ENCODE measurements at places on chromosomes 11 and 22.

- no peak for DNase-seq
Measured at GRCh38 chr11:22688914-22689313, 22.5 kb downstream of the GAS2 start.

- no peak for DNase-seq
Measured at GRCh38 chr11:367956-368413, 1.3 kb upstream of the B4GALNT4 start.

- DNase-seq = no peak
Measured at GRCh38 chr11:46438211-46438610, 46.6 kb upstream of the CHRM4 start.

- DNase-seq = no peak
Measured at GRCh38 chr11:74318241-74318932, 6.9 kb upstream of the P4HA3 start.

DNA sequence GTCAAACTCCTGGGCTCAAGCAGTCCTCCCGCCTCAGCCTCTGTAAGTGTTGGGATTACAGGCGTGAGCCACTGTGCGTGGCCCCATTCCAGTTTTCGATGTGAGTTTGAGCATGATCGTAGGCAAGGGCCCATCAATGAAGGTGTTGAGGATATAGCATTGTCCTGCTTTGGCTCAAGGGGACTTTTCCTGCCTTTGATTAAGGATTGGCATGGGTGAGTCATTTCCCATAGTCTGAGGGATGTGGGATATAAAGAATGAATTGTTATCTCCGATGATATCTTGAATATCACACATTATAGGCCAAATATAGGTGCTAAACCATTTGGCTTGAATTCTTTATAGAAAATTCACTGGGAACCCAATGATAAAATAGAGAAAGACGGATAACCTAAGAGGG, 30.4 kb downstream of the STIM1 start:
- DNase-seq = no peak

GRCh38 chr11:60876168-60876485, 8.8 kb downstream of the ZP1 start:
- DNase-seq = no peak

DNA sequence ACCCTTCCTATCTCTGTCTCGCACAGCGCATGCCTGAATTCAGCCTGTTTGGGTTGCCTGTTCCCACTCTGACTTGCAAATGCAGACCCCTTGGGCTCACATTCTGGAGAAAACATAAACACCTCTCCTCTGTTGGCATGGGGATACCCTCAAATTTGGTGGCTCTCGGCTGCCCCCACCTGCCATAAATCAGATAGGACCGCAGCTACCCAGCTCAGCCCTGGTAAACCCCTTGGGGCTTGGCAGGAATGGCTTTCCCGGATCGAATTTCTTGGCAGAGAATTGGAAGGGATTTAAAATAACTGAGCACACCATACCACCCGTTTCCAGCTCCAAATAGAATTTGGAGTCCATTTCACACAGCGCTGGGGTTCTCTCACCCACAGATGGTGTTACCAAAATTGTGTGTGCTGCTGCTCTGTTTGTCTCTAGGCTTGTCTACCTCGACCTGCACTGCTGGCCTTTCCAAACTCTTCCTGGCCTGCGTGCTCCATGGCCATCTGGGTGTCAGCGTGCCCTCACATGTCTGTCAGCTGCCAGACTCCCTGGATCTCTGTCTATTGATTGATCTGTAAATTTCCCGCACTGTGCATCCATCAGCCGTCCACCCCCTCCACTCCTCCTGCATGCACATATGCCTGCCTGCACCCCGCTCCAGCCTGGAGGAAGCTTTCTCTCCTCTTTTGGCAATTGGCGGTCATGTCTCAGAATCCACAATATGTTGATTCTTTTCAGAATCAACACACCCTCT, 134.0 kb downstream of the NTM start:
- DNase-seq = no peak

GRCh38 chr11:118045191-118045590, 31.7 kb upstream of the TMPRSS4 start:
- DNase-seq = no peak

GRCh38 chr22:42990131-42990838, 24.7 kb downstream of the PACSIN2 start:
- DNase-seq = peak; percentile 86

DNA sequence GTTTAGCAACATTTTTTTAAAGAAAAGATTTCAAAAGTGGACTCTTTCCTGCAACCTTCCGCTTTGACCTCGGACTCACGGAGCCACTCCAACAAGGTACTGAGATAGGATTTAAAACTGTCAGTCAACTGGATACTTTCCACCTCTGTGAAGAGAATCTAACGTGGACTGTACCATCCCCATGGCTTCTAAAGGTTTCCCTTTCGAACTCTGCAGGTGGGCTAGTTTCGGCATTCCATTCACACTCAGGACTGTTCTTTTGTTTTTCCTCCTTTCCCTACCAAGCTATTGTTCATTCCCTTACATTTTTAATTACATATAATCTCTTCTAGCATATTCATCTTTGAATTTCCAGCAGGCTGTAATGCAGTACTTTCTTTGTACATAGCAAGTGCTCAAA, 88.5 kb upstream of the AKIP1 start:
- DNase-seq = no peak

GRCh38 chr11:79092791-79093353, 348.0 kb downstream of the TENM4 start:
- peak; percentile 98 for DNase-seq

DNA sequence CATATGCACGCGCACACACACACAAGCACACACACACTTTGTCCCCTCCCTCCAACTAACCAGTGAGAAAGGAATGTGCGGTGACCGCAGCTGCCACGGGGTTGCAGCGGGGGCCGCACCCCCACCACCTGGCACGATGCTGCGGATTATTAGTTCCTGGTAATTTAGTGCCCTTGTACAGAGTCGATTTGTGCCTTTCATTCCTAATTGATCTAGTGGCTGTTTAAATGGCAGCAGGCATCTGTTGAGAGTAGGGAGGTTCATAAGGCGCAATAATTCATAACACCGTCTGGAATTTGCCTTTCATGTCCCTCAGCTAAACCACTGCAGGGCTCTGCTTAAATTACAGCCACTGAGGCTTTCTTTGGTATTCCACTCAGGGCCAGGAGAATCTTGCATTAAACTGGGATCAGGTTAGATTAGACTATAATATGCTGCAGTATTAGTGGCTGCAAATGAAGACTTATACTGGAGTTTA, 113.7 kb downstream of the FEZ1 start:
- DNase-seq = no peak

DNA sequence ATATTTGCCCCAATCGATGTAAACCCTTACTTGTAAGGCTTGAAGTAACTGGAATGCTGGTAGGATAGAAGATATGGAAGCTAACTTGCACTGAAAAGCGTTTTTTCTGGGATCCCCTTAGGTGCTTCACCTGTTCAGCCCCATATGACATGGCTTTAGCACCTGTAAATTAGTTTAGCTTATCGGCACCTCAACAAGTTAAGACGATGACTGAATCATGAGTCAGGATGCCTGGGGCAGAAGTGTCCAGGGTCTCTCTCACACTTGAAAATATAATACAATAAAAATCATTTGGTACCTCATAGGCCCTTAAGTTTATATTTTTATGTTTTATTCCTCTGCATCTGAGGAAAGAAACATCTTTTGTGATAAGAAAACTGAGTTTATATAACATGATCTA, 409.2 kb upstream of the LRRC4C start:
- DNase-seq = no peak

DNA sequence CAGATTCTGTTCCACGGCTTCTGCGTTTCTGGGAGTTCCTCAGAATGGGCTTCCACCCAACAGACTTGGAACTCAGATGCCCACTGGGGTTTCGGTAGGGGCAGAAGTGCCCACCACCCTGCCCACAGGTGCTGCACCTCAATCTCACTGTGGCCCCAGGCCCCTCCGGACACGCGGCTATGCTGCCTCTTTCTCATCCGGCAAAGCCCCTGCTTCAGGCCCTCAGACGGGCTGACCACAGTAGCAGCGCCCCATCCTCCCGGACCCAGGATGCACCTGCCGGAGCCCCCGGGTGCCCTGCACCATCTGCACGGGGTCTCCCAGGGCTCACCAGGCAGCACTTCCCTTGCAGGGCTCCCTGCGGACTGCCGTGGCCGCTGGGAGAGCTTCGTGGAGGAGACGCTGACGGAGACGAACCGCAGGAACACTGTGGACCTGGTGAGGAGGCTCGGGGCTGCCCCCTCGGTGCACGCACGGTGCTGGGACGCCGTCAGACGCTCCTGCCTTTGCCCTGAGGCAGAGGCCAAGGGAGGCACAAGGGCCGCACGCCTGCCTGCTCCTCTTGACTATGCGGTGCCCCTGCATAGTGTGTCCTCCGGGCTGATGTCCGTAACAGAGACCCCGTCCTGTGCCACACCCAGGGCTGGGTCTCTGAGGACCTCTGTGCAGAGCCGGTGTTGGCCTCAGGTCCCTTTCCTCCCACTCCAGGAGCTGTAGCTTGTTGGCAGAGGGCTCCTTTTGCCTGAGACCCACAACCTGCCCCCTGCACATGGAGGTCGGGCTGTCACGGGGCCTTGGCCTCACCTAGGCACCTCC, 38.6 kb downstream of the SBF1 start:
- no peak for DNase-seq

- no peak for DNase-seq
Measured at GRCh38 chr11:110752890-110753289, 40.7 kb upstream of the ARHGAP20 start.

DNA sequence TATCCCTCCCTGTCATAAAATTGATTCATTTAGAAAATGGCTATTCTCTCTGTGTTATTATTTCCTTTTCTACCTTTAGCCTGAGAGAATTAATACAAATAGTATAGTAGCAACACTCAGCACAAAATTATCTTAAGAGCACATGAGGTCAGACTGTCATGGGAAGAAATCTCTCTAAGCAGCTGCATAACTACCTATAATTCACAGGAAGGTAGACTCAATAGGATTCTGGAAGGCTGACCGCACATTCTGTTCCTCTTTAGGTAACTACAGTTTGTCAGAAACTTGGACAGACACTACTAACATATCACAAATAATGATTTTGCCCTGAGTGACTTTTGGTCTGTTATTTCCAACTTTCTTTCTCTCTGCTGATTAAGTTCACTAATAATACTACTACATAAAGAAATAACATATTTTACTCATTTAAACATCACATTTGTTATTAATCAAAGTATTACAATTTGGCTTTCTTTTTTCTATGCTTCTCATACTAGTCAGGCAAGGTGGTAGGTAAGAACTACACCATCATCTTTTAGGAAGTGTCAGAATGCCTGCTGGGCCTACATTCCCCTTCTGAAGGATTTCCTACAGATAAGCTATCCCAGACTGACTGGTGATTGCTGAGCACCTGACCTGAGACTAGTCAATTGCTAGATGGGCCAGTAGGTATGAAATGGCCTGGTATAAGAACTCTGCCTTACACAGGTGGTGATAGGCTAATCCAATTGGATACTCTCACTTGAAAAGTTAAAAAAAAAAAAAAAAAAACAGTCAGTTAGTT, 325.1 kb downstream of the DLG2 start:
- no peak for DNase-seq

DNA sequence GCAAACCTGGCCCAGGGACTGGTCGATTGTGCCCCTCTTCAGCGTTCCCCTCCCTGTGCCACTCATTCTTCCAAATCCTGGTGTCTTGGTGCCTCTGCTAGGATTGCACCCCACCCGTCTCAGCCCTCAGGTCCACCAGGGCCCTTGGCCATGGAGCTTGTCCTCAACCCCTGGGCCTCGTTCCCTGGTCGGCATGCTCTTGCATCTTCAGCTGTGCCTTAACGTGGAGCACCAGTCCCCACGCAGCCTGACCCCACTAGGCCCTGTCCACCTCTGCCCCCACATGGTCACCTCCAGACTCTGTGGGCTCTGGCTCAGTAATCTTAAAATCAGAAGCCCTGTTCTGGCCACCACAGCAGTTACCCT, 61.1 kb downstream of the OSBP2 start:
- DNase-seq = no peak

DNA sequence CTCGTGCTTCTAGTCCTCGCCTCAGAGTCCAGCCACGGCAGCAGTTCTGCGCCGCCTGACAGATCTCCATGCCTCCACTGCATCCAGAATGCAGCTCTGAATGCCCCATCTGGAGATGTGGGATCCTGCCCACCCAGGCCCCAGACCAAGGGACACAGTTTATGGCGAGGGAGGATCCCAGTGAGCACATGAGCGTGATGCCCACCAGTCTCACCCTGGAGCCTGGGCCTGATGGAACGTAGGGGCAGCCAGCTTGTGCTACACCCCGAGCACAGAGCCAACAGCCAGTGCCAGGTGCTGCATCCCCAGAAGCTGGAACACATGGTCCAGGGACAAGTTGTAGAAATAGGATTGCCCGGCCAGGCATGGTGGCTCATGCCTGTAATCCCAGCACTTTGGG, 10.4 kb downstream of the IGLL1 start:
- DNase-seq = no peak

DNA sequence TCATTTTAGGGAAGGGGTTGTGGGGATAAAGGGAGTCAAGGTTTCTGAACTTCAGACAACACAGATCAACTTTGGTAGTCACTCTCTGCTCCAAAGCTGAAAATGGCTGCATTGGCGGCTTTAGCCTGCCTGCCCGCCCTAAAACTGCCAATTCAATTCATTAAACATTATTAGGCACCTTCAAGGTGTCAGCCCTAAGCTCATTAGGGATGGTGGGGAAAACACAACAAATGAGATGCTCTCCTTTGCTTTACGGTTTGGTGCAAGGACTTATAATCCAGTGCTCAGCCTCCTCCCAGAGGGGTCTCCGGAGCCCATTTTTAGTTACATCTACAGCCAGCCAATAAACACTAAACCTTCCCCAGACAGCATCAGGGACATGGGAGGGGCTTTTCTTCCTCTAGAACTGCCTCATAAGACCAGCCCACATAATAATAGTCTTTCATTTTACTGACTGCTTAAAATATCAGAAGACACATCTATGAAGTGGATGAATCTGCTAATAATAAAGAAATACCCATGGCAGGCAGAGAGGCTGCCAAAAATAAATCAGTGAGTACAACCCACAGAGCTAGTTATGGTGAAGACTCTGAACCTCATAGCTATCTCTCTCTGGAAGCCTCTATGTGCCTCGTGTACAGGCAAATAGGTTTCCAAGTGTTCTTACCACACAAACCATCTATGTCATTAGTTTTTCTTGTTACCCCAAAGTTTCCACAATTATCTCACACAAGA, 102.8 kb upstream of the NCAM1 start:
- DNase-seq = no peak

GRCh38 chr11:133531971-133532651, at the start of gene OPCML:
Gene OPCML (minus strand): TSS chr11:133532501.
- DNase-seq = no peak

GRCh38 chr11:102559839-102560238, 29.3 kb upstream of the MMP7 start:
- DNase-seq = no peak

DNA sequence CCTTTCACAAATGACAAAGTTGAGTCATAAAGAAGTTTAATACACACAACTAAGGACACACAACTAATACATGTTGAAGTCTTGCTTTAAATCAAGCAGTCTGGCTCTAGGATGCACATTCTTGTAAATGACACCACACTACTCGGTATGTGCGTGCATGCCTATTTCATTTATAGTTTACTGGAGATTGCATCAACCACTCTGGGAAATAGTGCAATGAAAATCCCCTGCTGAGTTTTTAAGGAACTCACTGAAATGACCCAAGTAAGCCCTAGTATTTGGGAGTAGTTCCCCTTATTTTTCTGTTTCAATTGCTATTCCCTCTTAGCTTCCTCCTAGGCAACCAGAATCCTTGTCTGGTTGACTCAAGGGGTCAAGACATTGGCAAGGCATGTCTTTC, 160.2 kb upstream of the LARGE1 start:
- no peak for DNase-seq

GRCh38 chr11:86303257-86303656, 1.2 kb downstream of the HIKESHI start:
- DNase-seq = no peak

GRCh38 chr11:14249121-14249963, 109.6 kb downstream of the RRAS2 start:
- DNase-seq = peak; percentile 55

Measured in fibroblast of gingiva (primary cell).